ENCODE measurements at places on chromosomes 6 and 20.

- DNase-seq: no peak
Measured at GRCh38 chr6:138580801-138581200, 81.5 kb upstream of the NHSL1 start.

DNA sequence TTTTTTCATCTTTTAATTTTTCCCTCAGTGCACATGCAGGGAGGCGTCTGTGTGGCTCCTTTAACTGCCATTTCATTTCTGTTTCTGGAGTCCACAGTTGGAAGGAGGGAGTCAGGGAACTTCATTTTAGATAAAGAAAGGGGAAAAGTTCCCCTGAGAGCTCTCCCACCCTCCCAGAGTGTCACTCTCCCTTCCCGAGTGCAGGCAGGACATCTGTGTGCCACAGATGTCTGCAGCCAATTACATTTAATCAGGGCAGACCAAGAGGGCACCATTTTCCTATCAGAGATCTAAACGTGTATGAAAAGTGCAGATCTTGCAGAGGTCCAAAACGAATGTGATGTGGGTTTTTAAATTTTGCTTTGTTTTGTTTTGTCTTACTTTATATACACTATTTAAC lies 96.6 kb downstream of the PXDC1 start:
- no peak for DNase-seq

GRCh38 chr6:16665182-16665581 lies 96.1 kb downstream of the ATXN1 start:
- no peak for DNase-seq

- peak; percentile 86 for DNase-seq
Measured at GRCh38 chr20:10521068-10521831, 86.1 kb downstream of the SLX4IP start.

- peak; percentile 13 for DNase-seq
Measured at GRCh38 chr20:15902493-15902892, 670.8 kb downstream of the KIF16B start.

GRCh38 chr6:159080217-159080976 lies 35.6 kb upstream of the TAGAP start:
- no peak for DNase-seq

DNA sequence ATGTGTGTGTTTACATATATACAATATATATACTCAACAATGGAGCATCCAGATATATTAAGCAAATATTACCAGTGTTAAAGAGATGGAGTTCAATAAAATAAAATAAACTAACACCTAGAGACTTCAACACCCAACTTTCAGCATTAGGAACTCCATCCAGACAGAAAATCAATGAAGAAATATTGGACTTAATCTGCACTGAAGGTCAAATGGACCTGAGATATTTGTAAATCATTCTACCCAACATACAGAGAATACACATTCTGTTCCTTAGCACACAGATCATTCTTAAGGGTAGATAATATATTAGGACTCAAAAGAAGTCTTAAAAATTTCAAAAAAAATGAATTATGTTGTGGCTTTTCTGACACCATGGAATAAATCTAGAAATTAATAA lies 832.3 kb upstream of the ADGRB3 start:
- DNase-seq: no peak

- peak; percentile 53 for DNase-seq
Measured at GRCh38 chr6:26554697-26555504, 16.7 kb downstream of the HMGN4 start.

DNA sequence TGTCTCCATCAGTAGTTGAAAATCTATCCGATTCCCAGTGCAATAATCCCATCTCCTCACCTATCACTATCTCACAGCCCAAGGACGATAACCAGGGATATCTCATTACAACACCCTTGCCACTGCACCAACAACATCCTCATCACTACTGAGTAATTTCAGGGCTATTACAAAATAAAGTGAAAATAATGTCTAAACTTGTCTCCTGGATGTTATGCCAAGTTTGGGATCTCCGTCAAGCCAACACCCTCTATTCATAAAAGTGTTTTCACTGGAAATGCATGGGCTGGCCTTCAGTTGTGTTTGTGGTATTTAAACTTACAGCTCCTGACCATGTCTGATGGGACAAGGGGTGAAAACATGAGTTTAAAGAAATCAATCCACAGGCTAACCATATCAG lies 42.0 kb upstream of the STMND1 start:
- peak; percentile 67 for DNase-seq

GRCh38 chr6:140590641-140591040 lies 1216.2 kb upstream of the CITED2 start:
- peak; percentile 27 for DNase-seq

DNA sequence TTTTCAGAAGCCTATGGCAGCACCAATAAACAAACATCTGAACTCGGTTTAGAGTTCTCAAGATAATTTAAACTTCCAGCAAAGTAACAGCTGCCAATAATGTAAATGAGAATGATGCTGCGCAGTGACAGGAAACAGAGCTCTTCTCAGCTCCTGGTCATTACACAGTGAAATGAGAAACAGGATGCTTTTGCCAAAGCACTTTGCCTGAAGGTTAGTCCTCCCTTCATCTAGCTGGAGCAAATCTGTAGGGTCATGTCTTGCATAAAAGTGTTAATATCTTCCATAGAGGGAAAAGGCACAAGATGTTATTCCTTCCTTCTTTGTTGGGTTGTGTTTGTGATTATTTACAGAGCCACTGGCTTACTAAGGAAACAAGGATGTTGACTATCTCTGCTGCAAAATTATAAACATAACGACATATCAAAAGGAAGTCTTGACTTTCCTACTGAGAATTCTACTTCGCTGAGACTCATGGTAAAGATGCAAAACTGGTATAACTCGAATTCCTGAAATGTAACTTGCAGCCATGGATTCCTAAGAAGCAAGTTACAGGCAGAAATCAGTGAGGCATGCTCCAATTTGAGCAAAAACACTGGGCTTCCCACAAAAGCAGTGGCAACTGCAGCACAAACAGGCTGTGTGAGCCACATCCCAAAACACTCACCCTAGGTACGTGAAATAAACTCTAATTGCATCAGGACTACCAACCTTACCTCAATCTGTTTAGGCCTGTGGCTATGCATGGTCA lies 102.5 kb upstream of the BEND6 start:
- DNase-seq: no peak

DNA sequence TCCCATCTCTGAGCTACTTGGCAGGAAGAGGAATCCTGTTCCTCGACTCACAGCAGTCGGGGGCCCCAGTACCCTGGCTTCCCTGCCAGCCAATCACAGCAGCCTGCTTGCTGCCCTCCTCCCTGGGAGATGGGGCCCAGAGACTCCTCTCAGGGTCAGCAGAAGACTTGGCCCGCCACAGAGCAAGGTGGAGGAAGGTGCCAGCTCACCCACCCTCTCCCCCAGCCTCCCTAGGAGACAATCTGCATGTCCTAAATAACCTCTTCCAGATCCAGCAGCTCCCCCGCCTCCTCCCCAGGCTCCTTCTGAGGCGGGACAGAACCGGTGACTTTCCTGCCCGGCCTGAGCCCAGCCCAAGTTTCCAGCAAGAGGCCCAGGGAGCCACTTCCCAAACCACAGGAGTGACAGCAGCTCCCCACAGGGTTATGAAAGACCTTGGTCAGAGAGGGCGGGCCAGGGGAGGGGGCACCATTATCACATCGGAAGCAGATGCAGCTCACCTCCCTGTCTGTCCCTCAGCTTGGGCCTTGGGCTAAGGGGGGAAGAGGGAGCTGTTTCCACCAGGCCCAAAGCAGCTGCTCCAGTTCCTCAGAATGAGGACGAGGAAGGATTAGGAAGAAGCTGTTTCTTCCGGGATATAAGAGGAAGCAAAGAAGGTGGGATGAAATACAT lies 2.3 kb downstream of the CCND3 start:
- DNase-seq: peak; percentile 65

DNA sequence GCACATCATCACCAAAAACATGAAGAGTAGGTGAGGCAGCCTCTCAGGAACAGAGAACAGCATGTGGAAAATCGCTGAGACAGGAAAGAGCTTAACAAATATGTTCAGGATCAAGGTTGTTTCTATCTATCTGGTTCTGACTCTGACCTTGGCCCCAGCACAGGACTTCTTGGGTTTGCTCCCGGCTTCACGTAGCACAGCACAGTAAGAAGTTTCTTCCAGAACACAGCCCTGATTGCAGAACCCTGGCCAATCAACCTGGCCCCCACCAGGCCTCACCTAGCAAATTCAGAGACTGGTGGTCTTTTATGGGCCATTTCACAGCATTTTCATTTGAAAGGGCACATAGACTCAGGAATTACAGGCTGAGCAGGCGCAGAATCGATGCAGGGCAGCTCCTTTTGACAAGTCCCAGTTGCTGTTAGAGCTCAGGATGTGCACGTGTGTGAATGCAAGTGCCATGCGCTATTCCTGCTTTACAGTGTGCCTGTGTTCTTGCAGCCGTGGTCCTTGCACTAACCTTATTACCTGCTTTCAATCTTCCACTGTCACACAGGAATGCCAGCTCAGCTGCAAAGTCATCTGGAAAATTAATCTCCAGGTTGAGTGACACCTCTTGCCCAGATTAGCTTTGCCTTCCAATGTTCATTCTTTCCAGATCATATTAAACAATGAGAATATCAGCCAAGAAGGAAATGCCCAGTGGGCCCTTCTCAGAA lies 100.5 kb upstream of the SLC2A12 start:
- DNase-seq: no peak

- DNase-seq: peak; percentile 58
Measured at GRCh38 chr6:159941286-159942113, 27.4 kb upstream of the IGF2R start.

- no peak for DNase-seq
Measured at GRCh38 chr6:23590498-23591126, 535.4 kb upstream of the NRSN1 start.

DNA sequence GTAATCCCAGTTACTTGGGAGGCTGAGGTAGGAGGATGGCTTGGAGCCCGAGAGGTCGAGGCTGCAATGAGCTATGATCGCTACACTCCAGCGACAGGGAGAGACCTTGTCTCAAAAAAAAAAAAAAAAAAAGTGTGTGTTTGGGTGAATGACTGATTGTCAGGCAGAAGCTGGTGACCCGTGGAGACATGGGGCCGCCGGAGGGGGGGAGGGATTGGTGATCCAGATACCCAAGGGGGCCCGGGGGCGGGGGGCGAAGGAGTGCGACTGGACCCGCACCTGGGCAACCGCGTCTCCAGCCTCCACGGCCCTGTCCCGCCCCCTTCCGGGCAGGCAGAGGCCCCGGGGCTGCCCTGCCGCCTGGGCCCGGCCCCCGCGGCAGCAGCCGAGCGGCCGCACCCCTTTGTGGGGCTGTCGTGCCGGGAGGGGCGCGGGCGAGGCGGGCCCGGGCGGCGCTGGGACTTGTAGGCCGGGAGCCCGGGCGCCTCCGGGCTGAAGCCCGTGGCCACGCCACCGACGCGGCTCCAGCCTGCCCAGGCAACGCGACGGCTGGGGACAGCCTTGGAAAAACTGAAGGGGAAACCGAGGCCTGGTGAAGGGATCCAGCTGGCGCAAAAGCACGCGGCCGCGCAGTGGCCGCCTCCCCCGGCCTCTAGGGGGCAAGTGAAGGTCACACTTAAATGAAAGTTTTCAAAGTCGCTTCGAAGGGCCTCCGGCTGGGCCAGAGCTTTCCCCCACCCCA lies 2.1 kb upstream of the RBM38 start:
- no peak for DNase-seq

GRCh38 chr6:37452522-37452921 lies 19.5 kb downstream of the CMTR1 start:
- DNase-seq: no peak

DNA sequence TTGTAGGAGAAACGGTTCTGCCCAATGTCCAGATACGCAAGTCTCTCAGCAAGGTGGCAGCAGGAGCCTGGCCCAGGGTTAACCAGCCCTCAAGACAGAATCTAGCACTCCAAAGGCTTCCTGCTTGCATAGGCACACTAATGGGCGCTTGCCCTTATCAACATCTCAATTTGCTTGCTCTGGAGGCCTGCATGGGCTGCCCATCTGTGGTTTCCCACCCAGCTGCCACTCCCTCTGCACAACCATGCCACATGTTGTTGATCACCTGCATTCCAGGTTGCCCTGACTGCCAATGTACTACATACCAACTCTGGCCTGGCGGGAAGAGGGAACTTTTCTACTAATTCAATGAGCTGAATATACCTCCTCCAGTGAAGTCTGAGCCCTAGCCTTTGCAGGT lies 74.6 kb downstream of the ATG5 start:
- no peak for DNase-seq

GRCh38 chr20:50916257-50916656 lies 15.0 kb downstream of the ADNP start:
- DNase-seq: peak; percentile 55

GRCh38 chr6:120557554-120557953 lies 776.7 kb downstream of the TBC1D32 start:
- no peak for DNase-seq

DNA sequence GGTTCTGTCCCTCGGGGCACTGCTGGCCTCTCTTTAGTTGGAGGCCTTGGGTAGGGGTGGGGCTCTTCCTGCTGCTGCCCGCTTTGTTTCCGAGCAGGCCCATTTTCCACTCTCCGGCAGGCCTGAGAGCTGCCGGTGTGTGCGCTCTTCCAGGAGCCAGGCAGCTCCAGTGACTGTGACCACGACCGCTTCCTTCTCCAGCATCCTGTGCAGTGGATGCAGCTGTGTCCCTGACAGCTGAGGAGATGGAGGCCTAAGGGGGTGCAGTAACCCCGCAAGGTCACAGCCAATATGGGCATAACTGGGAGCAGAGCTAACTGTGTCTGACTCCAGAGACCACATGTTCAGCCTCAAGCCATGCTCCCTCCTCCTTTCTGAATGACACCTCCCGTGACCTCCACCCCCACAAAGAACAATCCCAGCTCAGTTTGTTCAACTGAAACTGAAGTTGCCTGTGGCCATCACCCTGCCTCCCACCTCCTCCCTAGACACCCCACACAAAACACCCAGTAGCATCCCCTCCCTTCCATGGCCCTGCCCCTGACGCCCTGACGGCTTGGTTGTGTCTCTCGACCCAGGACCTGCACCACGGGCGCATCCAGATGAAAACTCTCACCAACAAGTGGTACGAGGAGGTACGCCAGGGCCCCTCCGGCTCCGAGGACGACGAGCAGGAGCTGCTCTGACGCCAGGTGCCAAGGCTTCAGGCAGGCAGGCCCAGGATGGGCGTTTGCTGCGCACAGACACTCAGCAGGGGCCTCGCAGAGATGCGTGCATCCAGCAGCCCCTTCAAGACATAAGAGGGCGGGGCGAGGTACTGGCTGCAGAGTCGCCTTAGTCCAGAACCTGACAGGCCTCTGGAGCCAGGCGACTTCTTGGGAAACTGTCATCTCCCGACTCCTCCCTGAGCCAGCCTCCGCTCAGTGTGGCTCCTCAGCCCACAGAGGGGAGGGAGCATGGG lies 27.8 kb downstream of the SPATA2 start:
- DNase-seq: no peak

DNA sequence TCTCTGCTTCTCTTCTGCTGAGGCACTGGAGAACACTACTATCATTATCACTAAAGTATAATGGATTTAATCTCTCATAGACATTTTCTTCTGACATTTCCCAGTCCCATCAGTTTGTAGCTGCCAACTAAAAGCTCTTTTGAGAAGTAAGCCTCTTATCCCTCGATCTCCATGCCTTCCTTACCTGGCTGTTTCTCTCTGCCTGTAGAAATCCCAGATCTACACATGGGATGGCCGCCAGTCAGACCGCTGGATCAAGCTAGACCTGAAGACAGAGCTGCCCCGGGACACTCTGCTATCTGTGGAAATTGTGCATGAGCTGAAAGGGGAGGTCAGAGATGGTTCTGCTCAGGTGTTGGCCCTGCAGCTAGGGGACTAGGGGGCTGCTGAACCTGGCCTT lies 25.4 kb downstream of the CCDC167 start:
- DNase-seq: no peak

- no peak for DNase-seq
Measured at GRCh38 chr20:51886341-51886740, 84.0 kb upstream of the SALL4 start.
